NCI-H2171 (cell line): ENCODE measurements at places on chromosomes 12 and 14.

GRCh38 chr14:79597566-79597965, 613.7 kb downstream of the DIO2 start:
- no peak for DNase-seq

- no peak for DNase-seq
These were observed 15.3 kb upstream of the DGLUCY start for GRCh38 chr14:91098591-91098990.

GRCh38 chr14:50577982-50578381, 18.0 kb downstream of the ATL1 start:
- DNase-seq = no peak

DNA sequence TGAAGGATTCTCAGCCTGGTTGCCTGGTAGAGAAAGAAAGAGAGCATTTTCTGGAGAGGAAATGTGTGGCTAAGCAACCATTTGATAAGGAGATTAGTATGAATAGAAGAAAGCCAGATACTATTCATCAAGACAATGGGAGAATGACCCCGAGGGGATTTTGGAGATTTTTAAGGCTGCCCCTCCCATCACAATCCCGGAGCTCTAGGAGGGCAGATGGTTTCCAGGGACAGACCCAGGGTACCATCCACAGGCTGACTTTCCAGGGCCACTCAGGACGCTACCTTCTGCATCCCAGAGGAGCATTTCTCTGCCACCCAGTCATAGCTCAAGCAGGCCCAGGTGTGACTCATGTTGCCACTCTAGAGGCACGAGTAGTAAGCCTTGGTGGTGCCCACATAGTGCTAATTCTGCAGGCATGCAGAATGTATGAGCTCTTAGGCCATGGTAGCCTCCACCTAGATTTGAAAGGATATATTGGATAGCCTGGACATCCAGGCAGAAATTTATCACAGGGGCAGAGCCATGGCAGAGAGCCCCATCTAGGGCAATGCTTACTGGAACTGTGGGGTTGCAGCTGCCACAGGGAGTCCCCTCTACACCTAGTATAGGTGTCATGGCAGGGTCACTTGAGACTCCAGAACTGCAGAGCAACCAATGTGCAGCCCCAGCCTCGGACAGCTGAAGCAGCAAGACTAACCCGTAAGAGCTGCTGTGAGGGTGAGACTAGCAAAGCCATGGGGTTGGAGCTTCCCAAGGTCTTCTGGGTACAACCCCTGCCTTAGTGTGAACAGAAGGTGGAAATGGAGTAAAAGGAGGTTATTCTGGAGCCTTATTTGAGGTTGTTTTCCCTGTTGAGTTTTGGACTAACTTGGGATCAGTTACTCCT, 366.0 kb downstream of the ZFP36L1 start:
- no peak for DNase-seq

GRCh38 chr12:80100591-80100990, 1.3 kb downstream of the OTOGL start:
- DNase-seq = no peak

DNA sequence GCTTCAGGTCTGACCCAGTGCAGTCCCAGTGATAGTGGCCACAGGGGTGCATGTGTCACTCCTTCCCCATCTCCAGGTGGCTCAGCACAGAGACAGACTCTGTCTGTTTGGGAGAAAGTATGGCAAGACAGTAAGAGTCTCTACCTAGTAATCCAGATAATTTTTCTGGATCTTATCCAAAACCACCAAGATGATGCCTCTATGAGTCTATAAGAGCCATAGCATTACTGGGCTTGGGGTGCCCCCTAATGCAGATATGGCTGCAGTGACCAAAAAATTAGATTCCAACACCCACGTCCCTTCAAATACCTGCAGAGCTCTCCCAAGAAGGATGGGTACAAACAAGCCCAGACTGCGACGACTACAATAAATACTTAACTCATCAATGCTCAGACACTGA, 123.8 kb downstream of the GRIP1 start:
- no peak for DNase-seq

- DNase-seq = no peak
These were observed 18.1 kb downstream of the SSH1 start for GRCh38 chr12:108839018-108839889.

DNA sequence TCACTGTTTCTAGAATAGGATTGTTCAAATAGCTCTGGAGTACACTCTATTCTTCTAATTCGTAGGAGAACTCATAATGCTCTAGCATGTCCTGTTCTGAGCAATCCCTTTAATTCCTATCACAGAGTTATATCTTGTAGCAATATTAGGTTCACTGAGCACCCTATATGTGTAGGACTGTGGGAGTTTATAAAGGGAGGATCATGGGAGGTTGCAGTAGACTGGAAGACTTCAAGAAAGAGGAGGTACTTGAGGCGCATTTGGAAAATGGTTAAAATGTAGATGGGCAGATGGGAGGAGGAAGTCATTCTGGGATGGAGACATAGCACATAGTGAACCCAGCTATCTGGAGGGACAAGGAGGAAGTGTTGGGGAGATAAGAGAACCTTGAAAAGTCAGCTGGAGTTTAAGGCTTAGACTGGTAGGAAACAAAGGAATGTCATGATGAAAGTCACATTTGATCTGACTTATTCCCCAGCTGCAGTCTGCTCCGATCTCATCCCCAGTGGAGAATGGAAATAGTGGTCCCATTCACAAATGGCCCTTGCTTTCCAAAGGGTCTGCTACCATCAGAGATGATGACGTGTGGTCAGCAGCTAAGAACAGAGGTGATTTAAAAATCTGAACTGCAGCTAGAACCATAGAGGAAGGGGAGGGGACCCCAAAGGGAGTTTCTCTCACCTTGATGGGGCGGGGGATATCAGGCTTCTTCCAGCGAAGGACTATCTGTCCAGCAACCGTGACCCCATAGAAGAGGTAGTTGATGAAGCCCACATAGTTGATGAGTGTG, 10.1 kb upstream of the CEBPE start:
- no peak for DNase-seq

GRCh38 chr14:51002406-51002999, 58.2 kb upstream of the PYGL start:
- peak; percentile 47 for DNase-seq

- DNase-seq = no peak
These were observed 89.6 kb downstream of the TTC7B start for GRCh38 chr14:90726656-90727055.

DNA sequence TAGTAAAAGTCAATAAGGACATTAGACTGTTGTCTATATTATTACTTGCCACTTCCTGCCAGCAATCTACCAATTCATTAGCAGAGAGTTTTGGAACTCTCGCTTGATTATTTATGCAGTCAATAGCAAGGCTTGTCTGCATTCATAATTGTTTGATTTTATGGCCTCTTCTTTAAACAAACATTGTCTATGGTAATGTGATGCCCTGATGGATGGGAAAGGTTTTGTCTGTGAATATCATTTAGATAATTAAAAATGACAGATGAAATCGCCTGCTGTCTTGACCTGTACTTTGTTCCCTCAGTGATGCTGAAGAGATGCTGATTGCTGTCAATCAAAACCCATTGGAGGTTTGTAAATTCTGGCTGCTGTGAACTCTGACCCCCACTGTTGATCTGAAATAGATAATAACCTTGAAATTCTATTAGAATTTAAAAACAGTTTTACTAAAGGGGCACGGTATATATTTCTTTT, 455.3 kb downstream of the NPAS3 start:
- no peak for DNase-seq

- peak; percentile 52 for DNase-seq
These were observed 790 bp downstream of the DYNC1H1 start for GRCh38 chr14:101965181-101965544.

- no peak for DNase-seq
These were observed 60.7 kb downstream of the CCNK start for GRCh38 chr14:99541677-99542470.

DNA sequence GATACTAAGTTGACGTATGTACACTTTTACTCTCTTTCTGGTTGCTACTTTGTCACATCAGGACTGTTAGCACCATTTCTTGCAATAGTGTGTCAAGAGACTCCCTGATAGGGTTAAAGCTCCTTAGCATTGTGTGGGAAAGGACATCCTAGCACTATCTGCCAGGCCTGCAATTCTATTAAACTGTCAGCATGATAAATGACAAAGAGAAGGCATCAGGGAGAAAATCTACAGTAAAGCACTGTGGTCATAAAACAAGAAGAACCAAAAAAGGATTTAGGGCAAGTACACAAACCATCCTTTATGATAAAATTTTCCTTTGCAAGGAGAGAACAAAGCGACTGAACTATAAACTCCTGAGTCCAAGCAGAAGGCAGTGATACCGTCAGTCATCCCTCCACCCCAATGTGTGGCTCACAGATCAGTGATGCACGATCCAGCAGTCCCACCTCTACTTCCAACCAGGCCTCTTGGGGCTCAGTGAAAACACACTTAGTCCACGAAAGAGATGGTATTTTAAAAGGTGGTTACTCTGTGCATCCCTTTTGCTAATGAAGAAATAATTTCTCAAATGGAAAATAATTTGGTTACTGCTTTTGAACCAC, 31.4 kb upstream of the SLC35F4 start:
- no peak for DNase-seq

GRCh38 chr14:44979740-44980356, 17.9 kb downstream of the TOGARAM1 start:
- DNase-seq = no peak
